EL (cell line): ENCODE measurements at places on chromosomes 5 and 9.

GRCh38 chr5:39943811-39944210 is 519.0 kb upstream of the DAB2 start:
- DNase-seq, result no peak

- DNase-seq, result no peak
These were observed 16.2 kb downstream of the NSUN2 start for GRCh38 chr5:6616632-6617031.

- peak; percentile 13 for DNase-seq
These were observed 345.1 kb downstream of the SPATA31D1 start for GRCh38 chr9:82333671-82334070.

DNA sequence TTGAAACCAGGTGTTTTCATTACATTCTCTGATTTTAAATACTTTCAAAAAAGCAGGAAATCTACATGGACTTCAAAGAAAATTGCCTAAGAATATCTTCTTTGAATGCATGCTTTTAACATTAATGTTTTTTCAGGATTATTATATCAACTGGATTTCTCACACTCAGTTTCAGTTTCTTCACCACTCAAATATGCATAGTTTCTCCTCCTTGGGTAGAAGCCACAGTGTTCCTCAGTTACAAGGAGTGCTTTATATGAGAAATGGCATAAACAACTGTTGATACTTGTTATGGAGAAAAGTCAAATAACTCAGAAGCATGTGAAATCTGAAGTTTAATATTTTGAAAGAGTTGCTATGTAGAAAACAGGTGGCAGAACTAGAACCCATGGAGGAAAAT is 196.9 kb downstream of the DMRTA1 start:
- no peak for DNase-seq
